ENCODE measurements at places on chromosomes 13 and 19.
A peak's percentile ranks its signal among the peaks of the same experiment; 100 is the strongest.

DNA sequence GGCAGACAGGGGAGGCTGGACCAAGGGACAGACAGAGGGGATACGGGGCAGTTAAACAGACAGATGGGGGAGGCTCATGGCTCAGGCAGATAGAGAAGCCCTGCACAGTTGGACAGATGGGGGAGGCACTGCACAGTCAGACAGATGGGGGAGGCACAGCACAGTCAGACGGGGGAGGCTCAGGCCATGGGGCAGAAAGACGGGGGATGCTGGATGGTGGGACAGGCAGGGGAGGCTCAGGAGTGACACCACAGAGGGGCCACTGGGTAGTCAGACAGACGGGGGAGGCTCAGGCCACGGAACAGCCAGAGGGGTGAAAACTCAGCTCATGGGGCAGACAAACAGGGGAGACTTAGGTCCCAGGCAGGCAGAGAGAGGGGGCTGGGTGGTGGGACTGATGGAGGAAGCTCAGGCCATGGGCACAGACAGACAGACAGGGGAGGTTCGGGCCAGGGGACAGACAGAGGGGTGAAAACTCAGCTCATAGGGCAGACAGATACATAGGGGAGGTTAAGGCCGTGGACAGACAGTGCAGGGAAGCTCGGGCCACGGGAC lies 886 bp downstream of the MFSD12 start:
- DNase-seq = no peak

DNA sequence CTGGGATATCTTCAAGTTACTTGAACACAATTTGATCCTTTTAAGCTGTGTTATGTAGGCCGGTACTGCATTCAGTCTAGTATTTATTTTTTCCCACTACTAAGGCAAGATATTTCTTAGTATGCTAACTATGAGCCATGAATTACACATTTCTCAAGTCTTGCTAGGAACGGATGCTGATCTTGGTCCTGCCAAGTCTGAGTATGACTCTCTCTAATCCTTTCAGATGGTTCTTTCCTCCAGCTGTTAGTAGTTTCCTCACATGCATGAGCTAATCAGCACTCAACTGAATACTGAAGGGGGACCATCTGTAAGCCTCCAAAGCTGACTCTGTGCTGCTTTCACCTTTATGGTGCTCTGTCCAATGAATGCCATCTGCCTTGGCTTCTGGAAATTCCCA lies 460.3 kb downstream of the KCTD12 start:
- DNase-seq = no peak

- no peak for DNase-seq
Observed at GRCh38 chr19:6610934-6611852, 20.2 kb upstream of the CD70 start.

- no peak for DNase-seq
Observed at GRCh38 chr13:43061496-43062280, 38.3 kb downstream of the DNAJC15 start.

DNA sequence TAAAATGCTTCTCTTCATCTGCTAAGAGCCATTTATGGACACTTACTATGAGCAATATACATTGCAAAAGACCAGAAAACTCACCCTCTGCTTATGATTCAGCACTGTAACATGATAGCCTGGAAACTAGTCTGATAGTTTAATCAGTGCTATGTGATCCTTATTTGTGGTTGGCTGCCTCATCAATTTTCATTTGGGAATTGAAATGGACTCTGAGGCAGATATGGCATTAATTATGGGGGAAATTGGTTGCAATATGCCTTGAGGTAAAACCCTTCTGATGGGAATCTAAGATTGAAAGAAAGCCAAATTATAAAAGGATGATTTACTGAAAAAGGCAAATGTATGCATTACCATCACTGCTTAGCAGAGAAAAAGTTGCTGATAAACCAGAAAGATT lies 33.5 kb downstream of the FAM216B start:
- no peak for DNase-seq

- DNase-seq = no peak
Observed at GRCh38 chr13:23347601-23348000, 85.9 kb downstream of the SACS start.

- no peak for DNase-seq
Observed at GRCh38 chr19:1360818-1361461, 22.8 kb upstream of the NDUFS7 start.

GRCh38 chr13:26956522-26957142 lies 196.0 kb upstream of the GPR12 start:
- no peak for DNase-seq

GRCh38 chr19:18091217-18091608 lies 4.5 kb upstream of the IL12RB1 start:
- peak; percentile 77 for DNase-seq

GRCh38 chr13:50026788-50027473 lies 11.7 kb downstream of the KCNRG start:
- no peak for DNase-seq

DNA sequence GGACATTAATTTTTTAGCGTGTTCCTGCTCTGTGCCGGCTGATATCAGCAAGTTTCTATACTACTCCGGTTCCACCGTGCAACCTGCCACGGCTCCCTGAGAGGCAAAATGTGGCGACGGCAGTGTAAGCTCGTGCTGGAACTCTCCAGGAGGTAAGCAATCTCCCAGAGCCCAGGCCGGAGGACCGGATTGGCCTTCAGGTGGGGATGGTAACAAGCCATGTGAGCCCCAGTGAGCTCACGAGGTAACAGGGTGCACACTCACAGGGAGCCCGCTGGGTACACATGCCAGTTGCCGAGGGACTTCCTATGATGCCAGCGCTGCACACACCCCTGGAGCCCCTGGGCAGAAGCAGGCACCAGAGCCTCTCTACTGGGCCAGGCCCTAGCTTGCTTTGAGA lies 38.5 kb downstream of the NAXD start:
- DNase-seq = no peak

GRCh38 chr19:29551774-29552173 lies 26.0 kb downstream of the VSTM2B start:
- no peak for DNase-seq

Measured in T-helper 22 cell (primary cell).